Activated naive CD4-positive, alpha-beta T cell (primary cell): ENCODE measurements at places on chromosomes 5 and 9.

DNA sequence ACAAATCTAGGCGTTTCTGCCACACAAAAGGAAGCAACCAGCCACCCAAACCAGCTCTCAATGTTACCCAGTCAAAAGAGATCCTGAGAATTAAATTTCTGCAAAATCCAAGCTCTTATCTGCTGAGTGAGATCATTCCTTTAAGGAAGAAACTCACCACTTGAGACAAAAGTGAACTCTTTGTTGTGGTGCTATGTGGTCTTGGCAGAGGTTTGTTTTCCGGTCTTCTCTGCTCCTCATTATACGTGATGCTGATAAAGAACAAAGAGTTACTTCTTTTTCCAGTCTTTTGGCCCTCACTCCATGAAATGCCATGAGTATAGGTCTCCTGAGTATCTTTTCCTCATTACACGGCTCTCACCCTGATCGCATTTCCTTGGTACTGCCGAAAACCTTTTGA is 82.1 kb downstream of the PRKACG start:
- no peak for DNase-seq

DNA sequence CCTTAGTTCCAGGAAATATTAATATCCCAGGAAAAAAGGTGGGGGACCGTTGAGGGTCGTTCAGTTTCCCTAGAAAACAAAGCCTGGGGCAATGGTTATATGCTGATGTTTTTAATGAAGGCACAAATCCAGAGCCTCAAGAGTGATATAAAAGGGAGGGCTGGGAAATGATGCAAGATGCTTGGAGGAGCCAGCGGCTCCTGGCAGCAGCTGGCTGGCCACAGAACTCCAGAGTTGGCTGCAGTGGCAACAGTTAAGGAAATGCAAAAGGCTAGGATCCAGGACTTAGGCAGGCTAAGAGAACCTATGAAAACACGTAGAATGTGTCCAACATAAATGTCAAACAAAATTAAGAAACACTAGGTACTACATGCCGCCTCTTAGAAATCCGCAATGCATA is 31.0 kb upstream of the B4GALT1 start:
- DNase-seq: no peak

DNA sequence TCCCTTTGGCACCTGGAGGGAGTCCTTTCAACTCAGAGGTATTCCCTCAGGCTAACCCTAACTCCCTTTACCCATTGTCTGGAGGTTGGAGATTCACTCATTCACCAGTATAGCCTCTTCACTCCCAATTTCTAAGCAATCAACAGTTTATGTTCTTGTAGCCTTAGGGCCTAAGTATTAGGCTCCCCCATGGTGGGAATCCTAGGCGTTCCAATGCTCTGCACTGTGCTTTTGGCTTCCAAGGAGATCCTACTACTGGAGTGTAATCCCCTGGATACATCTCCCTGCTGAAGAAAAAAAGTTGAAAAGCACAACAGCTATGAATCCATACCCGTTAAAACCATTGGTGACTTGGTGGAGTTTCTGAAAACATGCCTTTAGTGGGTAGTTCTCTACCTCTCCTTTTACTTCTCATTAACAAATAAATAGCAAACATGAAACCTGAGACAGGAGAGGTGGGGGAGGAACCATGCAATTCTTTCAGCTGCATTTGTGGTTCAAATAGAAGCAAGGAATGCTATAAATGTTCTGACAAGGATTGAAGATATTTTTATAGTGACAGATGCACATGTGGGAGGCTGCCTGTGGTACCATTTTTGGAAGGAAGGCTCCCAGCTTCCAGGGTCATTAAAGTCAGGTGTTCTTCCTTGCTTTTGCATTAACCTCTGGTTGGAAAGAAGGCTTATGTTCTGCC is 397.1 kb downstream of the DMAC1 start:
- DNase-seq: no peak

- DNase-seq: no peak
These were observed 86.9 kb upstream of the GDNF start for GRCh38 chr5:37926732-37927131.

DNA sequence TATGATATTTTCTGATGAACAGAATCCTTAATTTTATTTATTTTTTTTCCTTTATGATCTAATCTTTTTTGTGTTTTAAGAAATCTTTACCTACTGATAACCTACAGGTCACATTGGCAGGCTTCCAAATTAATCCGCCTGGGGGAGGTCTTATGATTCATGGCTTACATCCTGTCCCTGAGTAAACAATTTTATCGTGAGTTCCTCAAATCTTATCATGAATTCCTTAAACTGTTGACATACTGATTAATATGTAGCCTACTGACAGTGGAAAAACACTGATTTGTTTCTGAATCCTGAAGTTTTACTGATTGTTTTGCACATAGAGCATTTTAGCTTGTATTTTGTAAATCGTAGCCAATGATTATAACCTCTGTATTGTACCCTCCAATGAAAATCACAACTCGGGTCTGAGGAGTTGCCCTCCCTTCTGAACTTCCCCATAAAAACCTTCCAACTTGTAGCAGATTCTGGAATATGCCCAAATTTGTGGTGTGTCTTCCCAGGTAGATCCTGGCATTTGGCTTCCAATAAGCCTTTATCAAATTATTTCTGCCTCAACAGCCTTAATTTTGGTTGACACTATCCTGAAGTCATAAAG is 105.6 kb downstream of the VCAN start:
- DNase-seq: no peak

GRCh38 chr5:125249400-125249799 is 503.0 kb upstream of the ZNF608 start:
- no peak for DNase-seq

GRCh38 chr5:78717674-78718584 is 69.4 kb upstream of the LHFPL2 start:
- DNase-seq: no peak

DNA sequence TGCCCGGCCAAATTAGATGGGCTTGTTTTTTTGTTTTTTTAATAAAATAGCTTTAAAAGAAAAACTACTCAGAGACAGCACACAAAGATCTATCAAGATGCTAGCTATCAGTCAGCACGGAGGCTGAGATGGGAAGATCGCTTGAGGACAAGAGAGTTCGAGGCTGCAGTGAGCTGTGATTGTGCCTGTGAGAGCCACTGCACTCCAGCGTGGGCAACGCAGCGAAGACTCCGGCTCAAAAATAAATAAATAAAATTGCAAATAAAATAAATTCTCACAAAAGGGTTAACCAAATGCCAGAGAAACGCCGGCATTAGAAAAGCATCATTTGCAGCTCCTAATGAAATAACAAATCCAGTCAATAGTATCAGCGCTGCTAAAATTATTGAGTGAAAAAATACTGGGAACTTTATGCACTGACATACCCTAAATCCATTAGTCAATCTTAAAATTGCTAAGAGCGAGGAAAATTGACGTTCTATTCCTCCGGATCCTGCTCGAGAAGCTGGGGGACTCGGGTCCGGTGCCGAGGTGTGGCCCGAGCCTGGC is 681 bp downstream of the CPLANE1 start:
- no peak for DNase-seq

- peak; percentile 72 for DNase-seq
These were observed 588 bp downstream of the TRAF2 start for GRCh38 chr9:136886610-136887597.

DNA sequence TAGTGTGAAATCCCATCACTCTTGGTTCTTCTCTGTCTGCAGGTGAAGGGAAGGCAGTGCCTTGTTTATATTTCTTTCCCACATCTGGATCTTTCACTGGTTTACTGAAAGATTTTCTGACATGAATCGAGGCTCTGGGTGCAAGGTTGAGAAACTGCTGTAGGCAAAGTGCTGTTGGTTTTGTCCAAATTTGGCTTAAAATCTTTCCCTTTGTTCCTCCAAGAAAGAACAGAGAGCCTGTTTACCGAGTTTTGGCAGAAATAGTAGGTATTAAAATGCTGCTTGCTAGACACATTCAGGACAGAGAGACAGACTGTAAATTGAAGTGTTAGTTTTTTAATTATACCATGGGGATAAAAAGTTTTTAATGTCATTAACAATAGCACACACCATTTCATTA is 21.5 kb downstream of the SKP2 start:
- no peak for DNase-seq

DNA sequence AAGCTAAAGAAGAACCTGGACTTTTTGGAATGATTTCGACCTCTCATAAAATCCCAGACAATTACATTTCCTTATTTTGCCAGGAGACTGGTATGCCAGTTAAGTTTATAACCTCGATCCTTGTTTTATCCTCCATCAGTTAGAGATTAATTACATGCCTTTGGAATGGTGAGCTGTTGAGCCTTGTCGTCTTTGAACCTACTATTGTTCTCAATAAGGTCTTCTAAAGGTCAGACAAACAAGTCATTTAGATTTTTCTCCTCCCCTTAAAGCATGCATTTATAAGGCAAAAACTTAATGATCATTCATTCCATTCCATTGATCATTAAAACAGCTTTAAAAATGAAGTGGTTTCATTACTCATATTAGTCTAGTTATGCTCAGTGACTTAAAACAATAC is 304.9 kb downstream of the DOCK8 start:
- DNase-seq: no peak

DNA sequence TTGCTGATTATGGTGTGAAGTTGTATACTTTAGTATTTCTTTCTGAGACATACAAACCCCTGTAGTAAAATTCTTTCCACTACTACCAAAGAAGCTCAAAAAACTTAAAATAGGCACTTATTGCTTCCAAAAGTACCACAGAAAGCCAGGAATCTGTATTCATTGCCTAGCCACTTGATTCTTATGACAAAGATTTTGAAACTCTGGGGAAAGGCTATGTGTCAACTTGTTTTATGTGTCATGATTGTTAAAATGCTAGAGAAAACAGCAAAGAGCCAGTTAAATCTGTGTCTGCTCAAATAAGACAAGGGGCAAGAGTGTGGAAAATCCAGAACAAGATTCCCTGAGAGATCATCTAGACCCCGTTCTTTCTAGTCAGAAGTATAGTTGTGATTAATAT is 6.0 kb downstream of the KIF2A start:
- DNase-seq: no peak

GRCh38 chr5:61482980-61483379 is 150.9 kb downstream of the ZSWIM6 start:
- no peak for DNase-seq

GRCh38 chr5:127586066-127586770 is 62.7 kb upstream of the CTXN3 start:
- DNase-seq: no peak

GRCh38 chr9:116279230-116279629 is 125.6 kb downstream of the PAPPA start:
- DNase-seq: no peak

GRCh38 chr9:110048976-110049698 is 158.8 kb downstream of the C9orf152 start:
- no peak for DNase-seq

DNA sequence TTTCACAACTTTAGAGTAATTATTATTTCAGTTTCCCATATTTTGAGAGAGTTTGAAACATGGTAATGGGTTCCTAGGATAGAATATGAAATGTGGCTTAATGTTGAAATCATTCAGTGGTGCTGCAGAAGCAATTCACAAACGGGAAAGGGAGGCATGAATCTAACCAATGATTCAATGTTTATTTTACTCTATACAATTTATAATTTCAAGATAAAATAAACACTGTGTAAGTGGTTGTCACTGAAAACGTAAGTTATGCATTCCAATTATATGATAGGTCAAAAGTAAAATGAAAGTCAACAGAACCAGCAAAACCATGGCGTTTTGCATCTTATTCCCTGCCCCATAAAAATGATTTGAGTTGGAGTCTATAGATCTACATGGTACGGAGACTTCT is 1207.1 kb upstream of the CDH18 start:
- no peak for DNase-seq

DNA sequence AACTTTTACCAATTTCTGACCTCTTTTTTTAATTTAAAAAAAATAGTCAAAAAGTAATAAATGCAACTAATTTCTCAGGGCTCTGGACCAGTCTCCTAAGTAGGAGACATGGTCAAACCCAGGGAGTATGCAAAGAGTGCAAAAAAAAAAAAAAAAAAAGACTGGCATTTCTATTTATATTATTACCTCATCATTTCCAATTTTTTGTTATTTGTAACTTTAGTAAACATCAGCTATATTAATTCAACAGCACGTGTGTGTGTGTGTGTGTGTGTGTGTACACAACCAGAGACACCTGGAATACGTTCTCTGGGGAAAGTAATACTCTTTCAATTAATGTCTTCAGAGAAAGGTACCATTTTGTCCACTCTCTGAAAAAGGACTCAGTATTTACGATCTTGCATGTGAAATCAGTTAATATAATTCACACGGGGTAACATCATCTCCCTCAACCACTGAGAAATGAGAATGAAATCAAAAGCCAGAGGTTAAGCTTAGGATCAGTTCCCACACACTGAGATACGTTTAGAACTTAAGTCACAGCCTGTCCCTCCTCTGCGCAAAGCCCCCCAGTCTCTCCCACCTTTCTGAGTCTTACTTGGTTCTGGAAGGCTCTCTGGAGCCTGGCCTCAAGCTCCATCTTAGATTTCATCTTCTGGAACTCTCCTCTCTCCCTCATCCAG is 21.9 kb downstream of the ZNF608 start:
- DNase-seq: no peak

DNA sequence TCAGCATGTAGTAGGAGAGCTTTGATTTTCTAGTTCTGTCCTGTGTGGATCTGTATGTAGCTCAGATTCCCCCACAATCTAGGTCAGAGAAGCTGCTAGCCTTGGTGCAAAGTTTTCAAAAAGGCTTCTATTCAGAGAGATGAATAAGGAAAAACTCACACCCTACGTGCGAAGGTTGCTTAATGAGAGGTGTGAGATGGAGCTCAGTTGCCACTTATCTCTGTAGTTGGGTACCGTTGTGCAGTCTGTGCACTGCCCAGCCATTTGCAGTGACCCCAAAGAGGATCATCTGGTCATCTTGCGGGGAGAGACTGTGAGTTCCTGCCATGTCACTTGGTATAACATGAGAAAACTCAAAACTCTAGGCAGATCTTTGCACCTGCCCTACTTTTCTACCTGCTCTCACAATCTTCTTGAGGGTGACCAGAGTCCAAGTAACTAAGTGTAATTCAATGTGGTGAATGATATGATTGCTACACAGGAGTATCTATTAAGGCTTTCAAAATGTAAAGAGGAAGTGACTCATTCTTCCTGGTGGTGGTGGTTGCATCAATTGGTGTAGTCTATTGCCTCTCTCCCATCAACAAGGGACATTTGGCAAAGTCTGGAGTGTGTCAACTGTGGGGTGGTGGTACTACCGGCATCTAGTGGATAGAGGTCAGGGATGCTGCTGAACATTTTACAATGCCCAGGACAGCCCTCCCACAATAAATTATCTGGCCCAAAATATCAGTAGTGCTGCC is 65.2 kb downstream of the TMC1 start:
- no peak for DNase-seq

- DNase-seq: no peak
These were observed 58.7 kb downstream of the FYB1 start for GRCh38 chr5:39160576-39161213.

GRCh38 chr5:1933364-1934055 is 50.8 kb upstream of the IRX4 start:
- no peak for DNase-seq
